ENCODE measurements at places on chromosomes 7 and 10. TPM values are rescaled to one million over a fixed set of nuclear protein-coding genes. Genes with fewer than 3 reads are reported as not detected.

GRCh38 chr10:112208997-112209396, 25.4 kb upstream of the GPAM start:
- no peak for DNase-seq

ACTR3C gene
- 9.7 TPM for polyA plus RNA-seq

ADAMTS14 gene
- polyA plus RNA-seq = 1.1 TPM

UPK3B gene
- 1.1 TPM for polyA plus RNA-seq

DNA sequence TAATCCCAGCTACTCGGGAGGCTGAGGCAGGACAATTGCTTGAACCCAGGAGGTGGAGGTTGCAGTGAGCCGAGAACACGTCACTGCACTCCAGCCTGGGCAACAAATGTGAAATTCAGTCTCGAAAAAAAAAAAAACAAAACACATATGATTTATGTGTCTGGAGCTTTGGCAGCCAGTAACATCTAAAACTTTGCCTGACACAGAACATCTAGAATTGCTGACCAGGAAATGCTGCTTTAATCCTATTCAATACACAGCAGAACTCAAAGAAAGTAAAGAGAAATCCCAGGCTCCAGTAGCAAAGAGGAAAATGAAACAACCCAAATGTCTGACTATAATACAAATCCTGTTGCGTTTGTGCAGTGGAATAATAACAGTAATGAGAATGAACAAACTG, 4.5 kb upstream of the CCDC6 start:
- DNase-seq = no peak

GRCh38 chr10:6365384-6365783, 162.7 kb downstream of the PFKFB3 start:
- DNase-seq = no peak

DNA sequence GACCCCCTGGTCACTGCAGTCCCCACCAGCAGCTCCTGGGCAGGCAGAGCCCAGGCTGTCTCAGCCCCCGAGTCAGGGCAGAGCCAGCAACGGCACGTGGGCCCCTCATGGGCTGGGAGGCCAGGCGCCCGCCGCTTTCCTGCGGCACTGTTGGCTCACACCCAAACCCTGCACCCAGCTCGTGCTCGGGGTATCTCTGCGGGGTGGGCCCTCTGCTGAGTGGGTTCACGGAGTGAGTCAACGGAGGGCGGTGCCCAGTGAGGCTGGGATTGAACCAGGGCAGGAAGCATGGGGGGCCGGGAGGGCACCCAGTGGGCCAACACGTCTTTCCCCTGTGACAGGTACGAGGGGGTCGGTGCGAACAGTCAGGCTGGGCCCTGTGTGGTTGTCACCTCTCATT, 28.9 kb downstream of the ADAP1 start:
- DNase-seq = no peak

- DNase-seq = no peak
Observed at GRCh38 chr7:121480058-121480457, 84.0 kb upstream of the FAM3C start.

- DNase-seq = no peak
Observed at GRCh38 chr10:114266521-114266920, 27.5 kb downstream of the VWA2 start.

DNA sequence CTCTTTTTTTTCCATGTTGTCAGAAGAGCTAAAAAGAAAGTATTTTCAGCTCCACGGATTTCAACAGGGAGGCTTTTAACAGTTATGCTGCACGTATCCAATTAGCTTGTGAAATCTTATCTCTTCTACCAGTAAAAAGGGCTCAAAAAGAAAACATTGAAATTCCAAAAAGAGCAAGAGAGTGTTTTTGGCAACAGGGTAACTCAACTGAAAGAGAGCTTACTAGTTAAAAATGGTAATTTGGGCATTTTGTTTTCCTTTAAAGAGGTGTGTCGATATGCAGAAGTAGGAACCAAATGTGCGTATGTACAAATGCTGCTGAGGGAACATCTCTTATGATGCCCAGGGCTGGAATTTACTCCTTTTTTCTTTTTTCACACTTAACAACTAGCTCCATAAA, 292.8 kb downstream of the PRKG1 start:
- DNase-seq = peak; percentile 20

SPDYE5 gene
- 7.3 TPM for polyA plus RNA-seq

DNA sequence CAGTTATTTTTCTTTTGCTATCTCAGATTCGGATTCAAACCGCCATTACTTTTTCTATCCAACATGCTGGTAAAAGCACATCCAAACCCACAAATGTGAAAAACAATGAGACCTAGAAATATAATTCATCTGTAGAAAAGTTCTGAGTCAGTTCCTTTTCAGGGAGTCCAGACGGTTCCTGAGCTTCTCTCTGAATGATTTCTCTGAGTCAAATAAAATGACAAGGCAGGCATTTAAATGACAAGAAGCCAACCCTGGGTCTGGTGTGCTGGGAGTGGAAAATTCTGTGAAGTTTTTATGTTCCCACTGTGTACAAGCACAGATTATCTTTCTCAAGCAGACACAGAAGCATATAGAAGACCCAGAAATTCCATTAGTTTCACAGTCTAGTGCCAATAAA, 96.3 kb upstream of the ANKRD1 start:
- no peak for DNase-seq

ACSM6 gene
- polyA plus RNA-seq = 0.86 TPM

- no peak for DNase-seq
Observed at GRCh38 chr10:114408112-114408967, 4.0 kb upstream of the AFAP1L2 start.

DNA sequence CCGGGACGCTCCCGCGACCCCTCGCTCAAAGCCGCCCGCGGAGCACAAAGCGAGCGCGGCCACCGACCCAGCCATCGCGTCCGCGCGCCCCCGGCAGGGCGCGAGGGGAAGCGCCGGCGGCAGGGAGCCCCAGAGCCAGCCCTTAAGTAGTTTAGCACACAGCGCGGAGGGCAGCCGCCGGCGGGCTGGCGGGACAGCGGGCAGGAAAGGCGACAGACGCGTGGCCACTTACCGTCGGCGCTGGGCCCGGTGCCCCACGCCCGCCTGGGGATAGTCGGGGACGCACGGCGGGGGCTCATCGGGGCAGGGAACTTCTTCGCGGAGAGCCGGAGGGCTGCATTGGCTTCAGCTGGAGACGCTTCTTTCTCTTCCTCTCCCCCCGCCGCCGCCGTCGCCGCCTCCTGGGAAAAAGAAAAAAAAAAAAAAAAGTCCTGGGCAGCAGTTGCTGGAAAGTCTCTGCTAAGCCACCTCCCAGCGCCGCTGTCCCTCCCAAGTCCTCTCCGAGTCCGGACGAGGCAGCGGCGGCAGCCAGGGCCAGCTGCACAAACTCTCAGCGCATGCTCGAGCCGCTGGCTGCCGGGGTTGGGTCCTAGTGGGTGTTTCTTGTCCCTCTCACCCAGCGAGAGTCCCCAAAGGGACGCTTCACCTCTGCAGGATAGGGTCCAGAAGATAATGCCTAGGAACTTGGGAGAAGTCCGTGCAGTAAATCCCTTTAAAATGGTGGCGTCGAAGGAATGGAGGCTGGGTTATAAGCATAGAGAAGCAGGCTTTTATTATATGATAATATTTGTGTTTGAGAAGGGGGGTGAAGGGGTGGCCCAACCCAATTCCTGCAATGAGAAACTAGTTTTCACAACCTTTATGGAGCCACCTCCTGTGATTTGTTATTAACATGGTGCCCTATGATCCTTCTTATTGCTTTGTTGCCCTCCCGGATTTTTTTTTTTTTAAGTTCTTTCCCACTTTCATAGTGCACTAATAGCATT, at the start of gene TSPAN12:
Gene TSPAN12, minus strand, starts transcription at position 557 of the 986 bp plus-strand sequence. CDS start 1,381 bp downstream, outside the sequence.
- DNase-seq = peak; percentile 86

DNA sequence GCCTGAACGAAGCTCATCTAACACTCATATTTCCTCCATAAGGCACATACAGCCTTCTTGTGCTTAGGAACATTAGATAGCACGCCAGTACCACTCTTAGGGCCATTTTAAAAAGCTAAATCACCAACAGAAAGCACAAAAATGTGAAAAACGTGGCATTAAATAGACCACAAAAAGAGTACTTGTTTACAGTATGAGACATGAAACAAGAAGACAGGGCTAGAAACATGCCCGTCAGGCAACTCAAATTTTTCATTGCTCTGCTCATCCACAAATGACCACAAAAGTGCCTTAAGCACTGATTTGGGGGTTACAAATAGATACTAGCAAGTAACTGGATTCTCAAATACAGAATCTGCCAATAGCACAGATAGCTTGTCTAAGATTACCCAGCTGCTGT, 67.8 kb downstream of the ELMO1 start:
- no peak for DNase-seq

NEBL gene
- 90.1 TPM for polyA plus RNA-seq

NKX2-3 gene
- not detected for polyA plus RNA-seq

DNA sequence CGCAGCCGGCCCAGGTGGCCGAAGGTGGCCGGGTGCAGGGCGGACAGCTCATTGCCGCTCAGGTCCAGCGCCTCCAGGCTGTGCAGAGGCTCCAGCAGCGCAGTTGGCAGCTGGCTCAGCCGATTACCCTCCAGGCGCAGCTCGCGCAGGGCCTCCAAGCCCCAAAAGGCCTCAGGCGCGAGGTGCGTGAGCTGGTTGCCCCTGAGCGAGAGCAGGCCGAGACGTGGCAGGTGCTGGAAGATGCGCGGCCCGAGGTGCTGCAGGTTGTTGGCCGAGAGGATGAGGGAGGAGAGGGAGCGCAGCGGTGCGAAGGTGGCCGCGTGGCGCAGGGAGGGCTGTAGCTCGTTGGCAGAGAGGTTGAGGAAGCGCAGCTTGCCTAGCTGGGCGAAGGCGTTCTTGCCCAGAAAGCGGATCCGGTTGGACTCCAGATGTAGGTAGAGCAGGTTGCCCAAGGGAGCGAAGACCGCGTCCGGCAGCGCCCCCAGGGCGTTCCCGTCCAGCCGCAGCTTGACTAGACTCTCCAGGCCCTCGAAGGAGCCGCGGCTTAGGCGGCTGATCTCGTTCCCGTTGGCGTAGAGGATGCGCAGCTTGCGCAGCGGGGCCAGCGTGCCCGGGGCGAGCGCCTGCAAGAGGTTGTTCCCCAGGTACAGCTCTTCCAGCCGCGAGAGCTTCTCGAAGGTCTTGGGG, 923 bp downstream of the TRIL start:
- peak; percentile 50 for DNase-seq

ELFN1 gene
- 9.3 TPM for polyA plus RNA-seq

DNA sequence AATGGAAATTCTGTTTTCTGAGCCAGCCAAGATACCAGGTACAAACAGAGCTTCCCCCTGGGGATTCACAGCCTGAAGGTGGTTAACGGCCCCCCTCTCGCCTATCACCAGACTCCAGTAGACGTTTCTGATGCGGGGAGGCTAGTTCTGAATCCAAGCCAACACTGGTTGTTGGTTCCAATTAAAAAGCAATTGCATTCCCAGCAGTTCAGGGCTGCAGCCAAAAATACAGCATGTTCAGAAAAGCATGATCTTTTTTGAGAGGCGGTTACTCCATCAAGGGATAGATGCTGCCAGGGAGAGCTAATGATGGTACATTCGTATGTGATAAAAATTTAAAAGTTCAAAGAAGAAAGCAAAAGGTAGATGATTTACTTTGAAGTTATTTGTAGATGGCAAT, 481.0 kb downstream of the GALNT17 start:
- no peak for DNase-seq
